Osteocyte (in vitro differentiated cells): ENCODE measurements at places on chromosomes 12 and 14. TPM values are rescaled to one million over a fixed set of nuclear protein-coding genes. Genes with fewer than 3 reads are reported as not detected.

DNA sequence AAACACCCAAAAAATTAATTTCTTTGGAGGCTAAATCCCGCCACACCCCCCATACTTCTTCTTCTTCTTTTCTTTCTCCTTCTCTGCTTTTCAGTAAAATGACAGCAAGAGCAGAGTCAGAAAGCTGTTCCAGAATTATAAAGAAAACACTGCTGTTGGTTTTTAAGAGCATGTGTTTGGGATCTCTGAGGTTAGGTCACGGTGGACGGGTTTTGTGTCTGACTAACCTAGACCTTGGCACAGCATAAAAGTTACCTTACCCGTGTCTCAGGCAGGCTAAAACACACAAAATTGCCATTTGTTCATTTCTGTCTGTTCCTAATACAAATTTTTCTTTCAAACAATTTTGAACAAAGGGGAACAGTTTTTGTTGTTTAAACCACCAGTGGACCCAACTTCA, 540.8 kb downstream of the NRXN3 start:
- no peak overlapping the region for H3K4me3 ChIP-seq
- H3K27ac ChIP-seq: no peak overlapping the region
- no peaks in the 10 kb centered on the region for H3K27me3 ChIP-seq
- no peak for DNase-seq
- no peaks in the 10 kb centered on the region for H3K4me1 ChIP-seq
- H3K36me3 ChIP-seq: no peaks in the 10 kb centered on the region

DNA sequence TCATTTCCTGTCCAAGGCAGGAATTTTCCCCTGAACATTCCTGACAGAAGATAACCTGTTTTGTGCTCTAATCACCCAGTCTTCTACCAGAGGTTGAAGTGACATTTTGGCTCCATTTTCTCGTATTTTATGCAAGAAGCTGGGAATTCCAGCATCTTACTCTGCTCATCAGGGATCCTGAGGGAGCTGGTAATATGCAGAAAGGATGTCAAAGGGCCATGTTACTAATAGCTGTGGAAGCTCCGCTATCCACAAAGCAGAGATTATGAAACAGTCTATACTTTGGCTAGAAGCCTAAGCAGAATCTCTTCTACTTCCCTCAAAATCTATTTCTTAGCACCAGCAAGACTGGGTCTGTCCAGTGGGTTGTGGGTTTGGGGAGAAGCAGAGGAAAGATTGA, 613.0 kb downstream of the DIO2 start:
- no peaks in the 10 kb centered on the region for H3K27me3 ChIP-seq
- peaks cover 13% of the 10 kb centered on the region for H3K4me1 ChIP-seq
- peaks cover 6% of the 10 kb centered on the region for H3K36me3 ChIP-seq
- H3K4me3 ChIP-seq: no peak overlapping the region
- DNase-seq: no peak
- H3K27ac ChIP-seq: no peak overlapping the region

GRCh38 chr12:53320352-53321195, 836 bp downstream of the AAAS start:
- peak overlapping the region; percentile 95 for H3K4me3 ChIP-seq
- H3K27me3 ChIP-seq: no peaks in the 10 kb centered on the region
- H3K4me1 ChIP-seq: peaks cover 32% of the 10 kb centered on the region

- no peak for DNase-seq
- H3K4me1 ChIP-seq: peaks cover 85% of the 10 kb centered on the region
- H3K4me3 ChIP-seq: no peak overlapping the region
- peak overlapping the region; percentile 74 for H3K27ac ChIP-seq
- H3K36me3 ChIP-seq: peaks cover 5% of the 10 kb centered on the region
These were observed 17.1 kb downstream of the ACTN1 start for GRCh38 chr14:68961781-68962584.

DNA sequence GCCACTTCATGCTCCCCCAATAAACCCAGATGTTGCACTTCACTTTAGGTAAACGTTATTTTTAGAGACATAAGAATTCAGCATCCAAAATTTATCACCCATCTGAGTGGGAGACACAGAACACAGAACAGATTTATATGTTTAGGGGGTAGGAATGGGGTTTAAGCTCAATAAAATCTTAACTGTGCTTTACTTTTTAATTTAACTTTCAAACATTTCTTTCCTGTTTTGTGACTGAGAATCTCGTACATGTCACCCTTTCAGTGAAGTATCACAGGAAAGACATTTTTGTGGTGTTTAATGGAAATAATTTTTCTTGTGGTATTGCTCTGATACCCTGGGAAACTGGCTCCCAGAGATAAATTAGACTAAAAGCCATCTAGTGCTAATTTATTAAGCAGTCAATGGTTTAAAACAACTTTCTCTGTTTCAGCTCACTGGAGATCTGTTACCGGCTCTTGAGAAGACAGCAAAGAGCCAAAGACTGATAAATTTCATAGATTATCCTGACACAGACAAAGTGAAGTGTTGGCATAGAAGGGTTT, 148.0 kb upstream of the BMP4 start:
- H3K4me3 ChIP-seq: no peak overlapping the region
- no peaks in the 10 kb centered on the region for H3K27me3 ChIP-seq
- peaks cover 40% of the 10 kb centered on the region for H3K4me1 ChIP-seq
- no peaks in the 10 kb centered on the region for H3K36me3 ChIP-seq

GRCh38 chr12:108525681-108526080, 10.6 kb downstream of the FICD start:
- DNase-seq: no peak
- no peak overlapping the region for H3K4me3 ChIP-seq
- no peak overlapping the region for H3K27ac ChIP-seq
- H3K27me3 ChIP-seq: no peaks in the 10 kb centered on the region

GRCh38 chr12:109580272-109580671, 6.7 kb downstream of the MVK start:
- H3K27me3 ChIP-seq: no peaks in the 10 kb centered on the region
- H3K4me1 ChIP-seq: no peaks in the 10 kb centered on the region
- H3K4me3 ChIP-seq: no peak overlapping the region
- DNase-seq: no peak
- no peak overlapping the region for H3K27ac ChIP-seq

Gene SPIC
- total RNA-seq: not detected in 2 replicates

Gene NKX2-1
- not detected in 2 replicates for total RNA-seq

- H3K27me3 ChIP-seq: no peaks in the 10 kb centered on the region
- peak overlapping the region; percentile 60 for H3K27ac ChIP-seq
- peaks cover 27% of the 10 kb centered on the region for H3K4me1 ChIP-seq
- H3K4me3 ChIP-seq: no peak overlapping the region
These were observed 311.0 kb upstream of the RGS6 start for GRCh38 chr14:71621276-71621675.

Gene B4GALNT3
- total RNA-seq: 0.21 and 0.27 TPM in 2 replicates

Gene HVCN1
- total RNA-seq: 0.76 and 0.94 TPM in 2 replicates

- H3K4me3 ChIP-seq: no peak overlapping the region
- H3K36me3 ChIP-seq: no peaks in the 10 kb centered on the region
These were observed 106.1 kb downstream of the RIMBP2 start for GRCh38 chr12:130609966-130610365.

DNA sequence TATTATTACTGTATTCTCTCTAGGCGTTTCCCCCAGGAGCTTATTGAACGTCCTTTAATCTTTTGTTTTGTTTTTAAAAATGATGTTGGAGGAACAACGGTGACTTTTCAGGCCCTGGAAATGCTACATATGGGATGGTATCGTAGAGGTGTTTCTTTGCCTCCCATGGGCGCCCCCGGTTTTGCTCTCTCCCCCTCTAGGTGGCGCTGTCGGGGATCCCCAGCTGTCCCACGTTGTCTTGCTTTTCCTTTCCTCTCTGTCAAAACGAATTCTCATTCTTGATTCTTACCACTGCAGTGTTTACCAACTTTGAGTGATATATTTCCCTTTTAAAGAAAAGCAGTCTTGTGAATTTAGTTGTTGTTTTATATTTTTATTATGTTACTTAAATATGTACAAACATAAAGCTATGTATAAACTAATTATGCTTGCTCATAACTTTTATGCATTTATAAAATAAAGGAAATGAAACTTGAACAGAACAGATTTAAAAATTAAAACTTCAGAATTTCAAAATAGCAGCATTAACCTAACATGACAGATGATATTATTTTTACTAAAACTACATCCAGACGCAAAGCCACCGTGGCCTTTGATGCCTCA, 171.9 kb downstream of the RGS6 start:
- H3K27me3 ChIP-seq: peaks cover 2% of the 10 kb centered on the region
- H3K27ac ChIP-seq: no peak overlapping the region
- H3K4me3 ChIP-seq: no peak overlapping the region
- no peak for DNase-seq
- no peaks in the 10 kb centered on the region for H3K4me1 ChIP-seq
- H3K36me3 ChIP-seq: no peaks in the 10 kb centered on the region

DNA sequence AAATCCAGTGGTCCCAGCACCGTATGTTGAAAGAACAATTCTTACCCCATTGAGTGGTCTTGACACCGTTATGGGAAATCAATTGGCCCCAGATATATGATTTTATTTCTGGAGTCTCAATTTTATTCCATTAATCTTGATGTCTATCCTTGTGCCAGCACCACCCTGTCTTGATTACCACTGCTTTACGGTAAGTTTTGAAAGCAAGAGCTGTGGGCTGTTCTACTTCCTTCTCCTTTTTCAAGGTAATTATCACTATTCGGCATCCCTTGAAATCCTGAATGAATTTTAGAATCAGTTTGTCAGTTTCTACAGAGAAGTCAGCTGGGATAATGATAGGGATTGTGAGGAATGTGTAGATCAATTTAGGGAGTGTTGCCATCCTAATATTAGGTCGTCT, 160.8 kb upstream of the SFSWAP start:
- no peak overlapping the region for H3K27ac ChIP-seq
- H3K4me3 ChIP-seq: no peak overlapping the region
- no peaks in the 10 kb centered on the region for H3K4me1 ChIP-seq

GRCh38 chr12:25784669-25785068, 173.8 kb upstream of the RASSF8 start:
- no peaks in the 10 kb centered on the region for H3K36me3 ChIP-seq
- no peaks in the 10 kb centered on the region for H3K27me3 ChIP-seq
- no peak for DNase-seq
- peaks cover 15% of the 10 kb centered on the region for H3K4me1 ChIP-seq
- no peak overlapping the region for H3K4me3 ChIP-seq

Gene NRDE2
- 23.2 and 25.2 TPM in 2 replicates for total RNA-seq

GRCh38 chr14:23750357-23750756, 114.2 kb downstream of the DHRS2 start:
- H3K27me3 ChIP-seq: peaks cover 38% of the 10 kb centered on the region
- no peaks in the 10 kb centered on the region for H3K4me1 ChIP-seq
- H3K36me3 ChIP-seq: no peaks in the 10 kb centered on the region
- no peak overlapping the region for H3K4me3 ChIP-seq
- H3K27ac ChIP-seq: no peak overlapping the region

- no peak for DNase-seq
- H3K36me3 ChIP-seq: no peaks in the 10 kb centered on the region
- peaks cover 21% of the 10 kb centered on the region for H3K4me1 ChIP-seq
These were observed 14.3 kb upstream of the LGALS3 start for GRCh38 chr14:55114720-55115119.

- H3K36me3 ChIP-seq: no peaks in the 10 kb centered on the region
- H3K27me3 ChIP-seq: no peaks in the 10 kb centered on the region
- no peaks in the 10 kb centered on the region for H3K4me1 ChIP-seq
These were observed 66.7 kb downstream of the CCDC88C start for GRCh38 chr14:91350813-91351511.

Gene MYH6
- not detected in 2 replicates for total RNA-seq
